ENCODE measurements at places on chromosomes 5 and 9.

DNA sequence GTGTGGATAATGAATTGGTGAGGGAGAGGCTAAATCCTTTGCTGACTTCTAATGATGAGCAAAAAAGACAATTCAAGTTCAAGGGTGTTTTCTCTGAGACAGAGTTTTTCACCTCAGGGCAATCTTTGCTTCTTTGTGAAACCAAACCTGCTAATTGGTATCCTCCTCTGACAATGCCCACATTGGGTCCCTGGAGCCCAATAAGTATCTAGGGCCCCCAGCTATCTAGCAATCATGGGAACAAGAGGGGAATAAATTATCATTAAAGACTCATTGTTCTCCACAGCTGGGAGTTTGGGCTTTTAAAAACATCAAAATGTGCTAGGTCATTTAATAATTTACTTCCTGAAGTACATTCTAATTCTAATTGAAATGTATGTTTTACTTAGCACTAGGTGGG lies 227.3 kb downstream of the TMEM167A start:
- no peak for DNase-seq

DNA sequence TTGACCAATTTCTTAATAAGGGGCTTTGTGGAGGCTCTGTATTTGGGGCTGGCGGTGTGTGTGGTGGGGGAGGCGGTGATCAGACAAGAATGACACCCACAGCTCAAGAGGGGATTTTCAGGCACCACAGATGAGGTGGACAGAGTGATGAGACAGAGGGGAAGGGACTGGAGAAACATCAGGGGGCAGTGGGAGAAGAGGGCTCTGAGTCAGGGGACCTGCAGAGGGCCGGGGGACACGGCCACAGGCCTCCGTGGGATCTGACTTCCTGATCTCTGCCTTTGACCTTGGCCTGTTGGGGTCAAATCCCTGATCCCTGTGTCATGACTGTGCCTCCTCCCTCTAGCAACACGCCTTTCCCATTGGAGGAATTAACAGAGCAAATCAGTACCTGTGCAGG lies 197.7 kb downstream of the C9orf50 start:
- DNase-seq: no peak

- no peak for DNase-seq
Measured at GRCh38 chr9:112699230-112699629, 18.7 kb downstream of the INIP start.

DNA sequence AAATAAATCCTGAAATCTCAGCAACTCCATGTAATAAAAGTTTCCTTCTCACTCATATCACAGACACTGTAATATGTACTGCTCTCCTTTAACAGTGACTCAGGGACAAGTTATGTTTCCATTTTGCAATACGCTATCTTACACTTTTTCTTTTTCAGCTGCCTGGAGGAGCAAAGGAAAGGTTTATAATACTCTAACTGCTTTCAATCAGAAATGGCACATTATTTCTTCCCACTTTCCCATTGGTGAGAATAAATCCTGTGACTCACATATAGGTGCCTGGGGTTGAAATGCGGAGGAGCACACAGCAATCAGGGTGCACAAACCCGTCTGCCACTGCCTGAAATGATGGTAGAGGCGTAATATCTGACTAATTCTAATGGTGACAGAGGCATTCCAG lies 186.6 kb downstream of the HINT1 start:
- DNase-seq: no peak

GRCh38 chr9:124016175-124017050 lies 4.8 kb downstream of the LHX2 start:
- no peak for DNase-seq

DNA sequence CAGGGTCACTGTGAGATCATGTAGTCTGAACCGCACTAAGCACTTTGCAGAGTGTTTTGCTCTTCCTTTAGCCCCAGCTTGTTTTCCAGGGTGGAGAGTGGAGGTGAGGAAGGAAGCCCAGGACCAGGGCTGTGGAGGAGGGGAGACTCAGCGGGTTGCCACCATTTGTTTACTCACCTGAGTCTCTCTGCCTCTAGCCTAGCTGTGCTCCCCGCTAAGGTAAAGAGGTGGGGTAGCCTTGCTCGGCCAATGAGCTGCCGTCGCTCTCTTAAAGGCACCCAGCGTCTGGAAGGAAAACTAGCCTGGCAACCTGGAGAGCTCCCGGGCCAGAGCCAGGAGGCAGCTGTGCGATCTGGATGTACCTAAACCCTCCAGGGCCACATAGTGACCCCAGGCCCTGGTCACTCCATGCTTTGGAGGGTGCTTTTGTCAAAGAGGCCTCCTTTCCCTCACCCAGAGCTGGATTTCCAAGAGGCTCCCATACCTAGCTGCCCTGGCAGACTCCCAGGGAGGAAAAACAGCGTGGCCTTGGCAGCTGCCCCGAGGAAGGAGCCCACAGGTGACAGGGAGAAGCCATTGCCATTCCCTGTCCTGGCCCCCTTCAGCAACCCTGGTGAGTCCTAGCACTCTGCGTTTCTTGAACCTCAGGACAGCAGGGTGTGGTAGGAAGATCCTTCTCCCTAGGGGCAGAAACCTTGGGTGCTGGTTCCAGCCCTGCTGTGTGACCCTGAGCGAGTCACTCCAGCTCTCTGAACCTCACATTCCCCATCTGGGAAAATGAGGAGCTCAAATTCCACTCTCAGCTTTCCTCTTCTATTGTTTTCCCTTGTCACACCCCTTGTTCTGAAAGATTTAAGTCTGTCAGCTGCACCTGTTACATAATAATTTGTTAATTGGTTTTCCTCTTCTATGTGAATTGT lies 42.4 kb upstream of the LARP1 start:
- peak; percentile 56 for DNase-seq

DNA sequence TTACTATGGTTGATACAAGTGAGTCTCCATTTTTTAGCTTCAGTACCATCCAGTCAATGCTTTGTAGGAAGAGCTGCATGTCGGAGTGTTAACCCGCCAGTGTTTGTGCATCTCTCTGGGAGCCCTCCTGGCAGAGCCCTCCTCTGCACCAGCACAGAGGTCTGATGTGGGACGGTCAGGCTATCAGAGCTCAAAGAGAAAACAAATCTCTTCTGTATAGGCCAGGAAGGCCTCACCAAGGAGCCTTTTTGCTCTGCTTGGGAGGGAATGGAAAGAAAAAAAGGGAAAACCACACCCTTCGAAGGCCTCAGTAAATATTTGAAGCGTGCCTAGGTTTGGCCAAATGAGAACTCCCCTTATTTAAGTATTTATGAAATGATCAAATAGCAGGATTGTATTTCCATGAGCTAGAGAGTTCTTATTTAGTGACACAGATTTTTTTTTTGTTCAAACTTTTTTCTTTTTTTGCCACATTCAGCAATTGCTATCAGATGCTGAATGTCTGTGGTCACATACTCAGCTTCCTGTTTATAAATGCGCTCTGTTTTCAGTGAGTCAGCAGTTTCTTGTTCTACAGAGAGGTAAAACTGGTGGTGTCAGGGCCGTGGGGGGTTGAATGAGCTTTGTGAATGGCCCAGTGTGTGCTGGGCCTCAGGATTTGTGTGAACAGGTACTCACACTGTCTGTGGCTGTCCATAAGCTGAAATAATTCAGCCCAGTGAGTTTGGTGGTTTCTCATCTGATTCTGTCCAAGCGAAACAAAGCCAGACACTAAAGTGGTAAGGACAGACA lies 226.6 kb downstream of the SNX18 start:
- no peak for DNase-seq

DNA sequence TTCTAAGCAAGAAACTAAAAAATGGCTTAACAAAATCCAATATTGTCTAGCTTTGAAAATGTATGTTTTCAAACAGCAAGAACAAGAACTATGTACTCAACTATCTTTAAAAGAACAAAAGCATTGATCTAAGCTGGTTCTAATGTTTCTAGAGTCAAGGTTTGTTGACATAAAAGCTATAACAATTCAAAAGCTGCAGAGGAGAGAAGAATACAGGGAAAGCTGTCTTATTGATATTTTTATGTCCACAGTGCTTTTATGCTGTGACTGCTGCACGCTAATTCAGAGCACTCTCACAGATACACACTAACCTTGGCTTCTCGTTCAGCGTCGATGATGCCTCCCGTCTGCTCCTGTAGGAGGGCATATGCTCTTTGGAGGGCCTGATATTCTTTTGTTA lies 129.5 kb upstream of the DPYSL3 start:
- no peak for DNase-seq

DNA sequence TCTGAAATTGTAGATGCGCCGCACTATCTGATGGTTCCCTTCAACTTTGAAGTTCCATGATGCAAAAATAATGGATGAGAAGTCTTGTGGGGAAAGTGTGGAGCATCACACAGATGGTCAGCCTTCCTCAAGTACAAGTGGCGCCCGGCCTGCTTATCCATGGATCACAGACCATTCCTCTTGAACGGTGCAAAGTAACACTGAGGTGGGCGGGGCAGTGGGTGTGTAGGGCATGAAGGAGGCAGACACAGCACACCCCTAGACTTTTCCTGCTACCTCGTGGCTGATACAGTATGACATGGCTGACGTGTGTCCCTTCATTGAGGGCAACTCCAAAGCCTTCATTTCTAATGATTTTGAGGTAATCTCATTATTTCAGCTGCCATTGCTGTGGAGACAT lies 2.5 kb upstream of the GNG10 start:
- no peak for DNase-seq

DNA sequence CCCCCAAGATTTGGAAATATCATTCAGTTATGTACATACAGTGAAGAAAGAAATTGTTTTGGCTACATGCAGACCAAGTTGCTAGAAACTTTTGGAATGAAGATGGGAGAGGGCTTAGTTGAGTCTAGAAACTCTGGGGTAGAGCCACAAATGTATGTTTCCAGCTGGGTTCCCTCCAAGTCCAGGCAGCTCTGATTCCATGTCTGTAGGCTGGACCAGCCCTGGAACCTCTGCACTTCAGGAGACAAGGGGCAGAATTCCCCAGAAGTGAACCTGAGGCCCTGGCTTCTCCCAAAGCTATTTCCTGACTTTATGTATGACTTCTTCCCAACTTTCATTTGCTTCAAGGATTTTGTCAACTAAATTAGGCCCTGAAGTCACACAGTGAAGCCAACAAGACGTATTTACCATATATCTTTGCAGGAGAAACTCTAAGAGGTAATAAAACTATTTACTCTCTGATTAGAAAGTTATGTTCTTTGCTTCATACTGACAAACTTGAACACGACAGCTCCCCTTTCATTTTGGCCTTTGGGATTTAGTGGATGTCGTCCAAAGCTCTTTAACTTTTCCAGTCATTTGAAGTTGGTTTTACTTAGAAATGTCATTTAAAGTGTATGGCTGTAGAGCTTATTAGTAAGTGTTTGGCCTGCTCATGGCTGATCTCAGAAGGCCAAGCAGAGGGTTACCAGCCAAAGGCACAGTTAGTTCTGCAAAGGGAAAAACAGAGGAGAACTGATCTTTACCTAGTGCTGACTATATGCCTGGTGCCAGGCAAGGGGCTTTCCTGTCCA lies 152.0 kb upstream of the SLC28A3 start:
- no peak for DNase-seq

GRCh38 chr5:759111-759751 lies 25.3 kb downstream of the ZDHHC11B start:
- no peak for DNase-seq

DNA sequence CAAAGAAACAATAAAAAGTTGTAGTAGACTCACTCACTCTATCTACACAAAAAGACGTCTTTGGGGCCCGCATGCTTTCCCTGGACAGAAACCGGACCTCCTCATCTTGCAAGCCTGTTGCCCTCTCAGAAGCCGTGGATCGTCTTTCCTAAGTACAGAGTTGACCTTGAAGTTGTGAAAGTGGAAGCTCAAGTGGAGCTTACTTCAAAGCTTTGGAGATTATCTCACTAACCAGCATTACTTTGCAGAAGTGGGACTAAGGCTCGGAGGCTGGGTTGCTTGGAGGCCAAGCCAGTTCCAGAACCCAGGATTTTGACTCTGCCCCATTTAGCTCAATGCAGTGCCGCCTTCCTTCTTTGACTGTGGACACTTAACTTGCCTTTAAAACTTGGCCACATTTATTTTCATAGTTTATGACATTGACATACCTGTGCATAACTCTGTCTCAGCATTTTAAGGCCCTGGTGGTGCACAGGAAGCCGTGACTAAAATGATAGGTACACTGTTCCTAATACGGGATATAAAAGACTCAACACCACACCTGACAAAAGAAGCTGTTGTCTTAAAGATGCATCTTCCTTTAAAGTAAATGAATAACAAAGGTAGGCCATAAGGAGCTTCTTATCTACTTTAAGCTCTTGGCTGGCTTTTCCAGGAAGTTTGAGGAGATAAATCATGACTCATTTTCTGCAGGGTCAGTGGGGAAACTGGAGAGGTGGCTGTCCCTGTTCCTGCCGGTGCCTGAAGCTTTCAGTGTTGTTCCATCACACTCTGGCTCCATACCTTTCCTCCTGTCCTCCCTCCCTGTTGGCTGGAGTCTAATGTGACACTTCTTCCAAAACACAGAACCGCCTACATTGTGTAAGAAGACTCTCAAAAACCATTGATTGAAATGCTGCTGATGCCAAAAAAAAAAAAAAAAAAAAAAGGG lies 10.7 kb downstream of the SLC25A25 start:
- DNase-seq: no peak

DNA sequence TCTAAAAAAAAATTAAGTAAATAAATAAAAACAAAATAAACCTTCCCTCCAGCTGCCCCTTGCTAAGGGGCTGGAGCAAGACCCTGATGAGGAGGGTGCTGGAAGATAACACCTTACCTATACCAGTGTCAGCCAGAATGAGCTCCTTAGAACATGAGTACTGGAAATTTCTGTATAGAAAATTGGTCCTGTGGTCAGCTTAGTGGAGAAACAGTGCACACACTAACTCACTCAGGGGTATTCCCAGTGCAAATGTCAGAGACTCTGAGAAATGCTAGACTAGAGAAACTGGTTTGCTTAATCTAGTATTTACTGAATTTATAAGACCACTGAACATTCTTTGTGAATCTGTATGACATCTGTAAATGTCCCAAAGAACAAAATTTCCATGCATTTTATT lies 62.1 kb upstream of the CTXN3 start:
- DNase-seq: no peak

- DNase-seq: peak; percentile 7
Measured at GRCh38 chr5:103475629-103476240, 86.9 kb downstream of the NUDT12 start.

- no peak for DNase-seq
Measured at GRCh38 chr5:78289911-78290310, 4.6 kb downstream of the AP3B1 start.

DNA sequence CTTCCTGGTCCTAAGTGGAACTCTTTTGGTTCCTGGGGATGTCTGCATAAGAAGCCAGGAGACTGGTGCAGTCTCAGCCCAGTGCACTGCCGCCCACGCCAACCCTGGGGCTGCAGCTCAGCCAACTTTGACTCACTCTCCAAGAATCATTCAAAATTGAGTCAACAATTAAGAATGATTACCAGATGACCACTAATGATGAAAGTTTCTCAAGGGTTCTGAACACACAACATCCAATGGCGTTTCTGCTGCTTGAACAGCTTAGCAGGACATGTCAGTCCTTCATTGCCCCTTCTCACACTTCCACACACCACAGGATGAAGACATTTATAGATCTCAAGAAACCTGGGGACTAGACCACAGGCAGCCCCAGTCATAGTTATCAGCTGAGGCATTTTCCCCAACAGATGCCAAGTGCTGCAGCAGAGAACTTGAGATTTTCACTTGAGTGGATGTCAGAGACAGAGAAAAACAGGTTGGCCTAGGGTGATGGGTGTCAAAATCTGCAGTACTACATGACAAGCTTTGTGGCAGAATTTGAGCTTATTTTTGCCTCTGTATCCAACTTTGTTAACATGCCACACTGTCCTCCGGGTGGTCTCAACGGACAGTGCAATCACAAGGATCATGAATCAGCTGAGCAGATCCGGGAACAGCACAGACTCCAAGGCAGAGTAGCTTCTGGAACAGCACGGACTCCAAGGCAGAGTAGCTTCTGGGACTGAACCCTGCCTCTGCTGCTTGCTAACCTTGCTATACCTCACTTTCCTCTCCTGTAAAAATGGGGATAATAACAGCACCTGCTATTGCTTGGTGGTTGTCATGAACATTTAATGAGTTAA lies 356.1 kb downstream of the SPOCK1 start:
- no peak for DNase-seq

Data from NCI-H187 (cell line).